Astrocyte (in vitro differentiated cells and primary cell): ENCODE measurements at places on chromosomes 16 and 17. TPM values are rescaled to one million over a fixed set of nuclear protein-coding genes. Genes with fewer than 3 reads are reported as not detected.

TMEM170A gene
- 15.2 and 16.4 TPM in 2 replicates for total RNA-seq

JUP gene
- total RNA-seq = 236 TPM in 2 replicates

PPL gene
- total RNA-seq = 5.8 and 12.3 TPM in 2 replicates

MMP15 gene
- total RNA-seq = 14.8 and 15.4 TPM in 2 replicates

RPL26 gene
- 1,192 and 1,342 TPM in 2 replicates for total RNA-seq
